ENCODE measurements at places on chromosomes 4 and X.

DNA sequence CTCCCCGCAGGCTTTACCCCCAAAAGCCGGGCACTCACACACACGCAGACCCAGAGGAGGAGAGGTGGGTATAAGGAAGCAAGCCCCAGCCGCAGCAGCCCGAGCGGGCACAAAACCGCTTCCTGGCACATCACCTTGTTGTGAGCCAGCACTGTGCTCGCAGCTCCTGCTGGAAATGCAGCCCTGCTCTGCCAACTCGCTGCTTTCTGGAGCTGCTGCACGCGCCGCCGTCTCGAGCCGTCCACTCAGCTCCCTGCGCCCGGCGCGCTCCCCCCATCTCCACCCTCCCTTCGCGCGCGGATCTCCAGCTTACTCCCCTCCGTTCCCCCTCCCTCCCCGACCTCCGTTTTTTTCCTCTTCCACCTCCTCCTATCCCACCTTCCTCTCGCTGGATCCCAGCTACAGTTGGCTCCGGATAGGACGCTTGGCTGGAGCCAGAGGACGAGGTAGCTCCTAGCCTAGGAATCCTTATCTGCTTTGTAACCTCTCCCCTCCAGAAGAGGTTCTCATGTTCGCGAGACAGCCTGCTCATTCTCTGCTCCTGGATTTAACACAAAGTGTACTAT lies at the start of gene SPOCK3:
TSS of gene SPOCK3 (minus strand) at position 179 of the 566 bp plus-strand sequence.
- DNase-seq, result no peak

GRCh38 chr4:114479595-114479994 lies 119.0 kb upstream of the UGT8 start:
- no peak for DNase-seq

DNA sequence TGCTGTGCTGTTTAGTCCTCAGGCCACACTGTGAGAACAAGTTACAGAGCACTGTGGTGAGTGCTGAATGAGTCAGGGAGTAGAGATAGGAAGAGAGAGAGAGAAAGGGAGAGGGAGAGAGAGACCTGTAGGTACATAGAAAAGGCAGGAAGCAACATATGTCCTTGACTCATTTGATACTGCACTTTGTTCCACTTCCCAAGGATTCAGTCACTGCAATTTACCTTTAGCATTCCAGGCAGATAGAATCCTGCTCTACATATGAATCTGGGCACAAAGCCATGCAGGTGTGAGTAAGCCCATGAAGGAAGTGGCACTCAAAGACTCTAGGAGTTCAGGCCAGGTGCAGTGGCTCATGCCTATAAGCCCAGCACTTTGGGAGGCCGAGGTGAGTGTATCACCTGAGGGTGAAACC lies 1.0 kb upstream of the DAPP1 start:
- no peak for DNase-seq

- DNase-seq, result no peak
Measured at GRCh38 chr4:152515678-152516077, 20.2 kb downstream of the FBXW7 start.
